ENCODE measurements at places on chromosomes 11 and 22.

DNA sequence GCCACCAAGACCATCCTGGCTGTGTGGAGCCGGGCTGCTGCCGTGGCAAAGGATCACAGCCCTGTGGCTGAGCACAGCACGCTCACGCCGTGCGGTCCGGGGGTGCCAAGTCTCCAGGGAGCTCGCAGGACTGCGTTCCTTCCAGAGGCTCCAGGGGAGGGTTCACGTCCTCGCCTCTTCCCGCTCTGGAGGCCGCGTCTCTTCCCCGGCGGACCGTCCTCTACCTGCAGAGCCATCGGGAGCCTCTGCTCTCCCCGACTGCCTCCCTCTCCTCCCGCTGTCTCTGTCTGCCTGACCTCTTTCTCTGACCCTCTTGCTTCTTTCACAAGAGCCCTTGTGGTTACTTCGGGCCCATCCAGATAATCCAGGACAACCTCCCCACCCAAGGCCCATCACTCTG lies 11.4 kb upstream of the MUC5AC start:
- no peak for DNase-seq

GRCh38 chr22:46006379-46007002 lies 29.5 kb upstream of the WNT7B start:
- no peak for DNase-seq

DNA sequence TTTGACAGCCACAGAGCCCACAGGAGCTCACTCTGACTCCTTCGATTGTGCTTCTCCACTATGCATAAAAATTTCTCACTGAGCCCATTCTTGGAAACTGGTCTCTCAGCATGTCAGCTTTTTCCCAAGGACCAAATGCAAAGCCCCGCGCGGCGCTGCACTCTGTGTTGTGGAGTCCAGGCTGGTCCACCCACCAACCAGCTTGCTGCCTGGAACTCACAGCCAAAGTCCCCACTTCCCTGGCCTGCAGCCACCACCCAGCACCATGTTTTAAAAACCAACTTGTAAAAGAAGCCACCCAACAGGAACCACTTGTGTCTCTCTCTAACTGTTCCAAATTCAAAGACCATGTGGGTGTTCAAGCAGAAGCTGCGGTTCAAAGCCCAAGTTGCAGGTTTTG lies 124.4 kb downstream of the SPATA19 start:
- no peak for DNase-seq

GRCh38 chr22:46256358-46256958 lies 6.4 kb upstream of the CDPF1 start:
- DNase-seq, result no peak

DNA sequence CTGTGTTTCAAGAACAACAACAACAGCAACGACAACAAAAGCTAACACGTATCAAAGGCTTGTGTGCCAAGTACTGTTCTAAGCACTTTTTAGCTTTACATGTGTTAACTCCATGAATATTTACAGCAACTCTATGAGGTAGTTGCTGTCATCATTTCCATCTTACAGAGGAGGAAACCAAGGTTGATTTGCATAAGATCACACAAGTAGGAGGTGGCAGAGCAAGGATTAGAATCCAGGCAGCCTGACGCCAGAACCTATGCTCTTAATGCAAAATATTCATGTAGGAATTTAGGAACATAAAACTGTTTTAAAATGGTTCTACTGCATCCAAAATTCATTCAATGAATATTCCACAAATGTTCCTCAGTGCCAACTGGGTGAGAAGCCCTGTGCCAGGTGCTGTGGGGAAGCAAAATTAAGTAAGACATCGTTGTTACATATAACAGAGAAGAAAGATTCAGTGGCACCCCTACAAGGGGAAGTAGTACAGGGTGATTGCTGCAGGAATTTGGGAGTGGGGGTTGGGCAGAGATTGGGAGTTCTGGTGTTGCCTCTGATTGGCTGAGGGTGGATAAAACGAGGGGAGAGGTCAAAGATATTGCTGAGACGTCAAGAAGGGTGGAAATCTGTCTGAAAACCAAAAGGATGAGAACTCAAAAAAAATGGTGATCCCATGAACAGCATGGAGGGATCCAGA lies 86.1 kb upstream of the ARHGAP20 start:
- DNase-seq, result no peak

Data from SK-N-MC (cell line).